Caki2 (cell line): ENCODE measurements at places on chromosomes 3 and 15. TPM values are rescaled to one million over a fixed set of nuclear protein-coding genes. Genes with fewer than 3 reads are reported as not detected.

The MESP2 gene
- 0.43 and 1.4 TPM in 2 replicates for total RNA-seq

The FMN1 gene
- 1.4 and 23.8 TPM in 2 replicates for total RNA-seq

The RBPMS2 gene
- total RNA-seq = not detected in 2 replicates

The ATP8B4 gene
- total RNA-seq = not detected in 2 replicates

The ZMYND10 gene
- 3.3 and 10.8 TPM in 2 replicates for total RNA-seq

- DNase-seq = no peak
Observed at GRCh38 chr15:64461721-64462162, 1.4 kb downstream of the ZNF609 start.

- no peak for DNase-seq
Observed at GRCh38 chr3:48756640-48757039, 39.6 kb upstream of the IP6K2 start.

DNA sequence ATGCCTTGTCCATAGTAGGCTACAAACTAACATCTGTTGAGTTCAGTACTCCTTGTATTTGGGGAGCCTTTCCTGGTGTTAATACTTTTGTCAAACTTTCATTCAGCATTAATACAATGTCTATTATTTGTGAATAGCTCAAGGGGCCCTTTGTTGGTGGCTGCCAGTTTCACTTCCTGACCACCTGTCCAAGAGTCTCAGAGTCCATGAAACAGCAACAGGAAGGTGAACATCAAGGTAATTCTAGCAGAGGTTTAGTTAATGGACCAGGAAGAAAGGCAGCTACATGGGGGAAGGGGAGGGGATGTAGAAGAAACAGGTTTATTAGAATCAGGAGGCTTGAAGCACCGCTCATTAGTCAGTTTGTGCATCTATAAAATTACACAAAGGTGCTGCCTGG, 386.9 kb downstream of the PDCD6IP start:
- no peak for DNase-seq

GRCh38 chr15:55736756-55737155, 6.2 kb downstream of the PRTG start:
- no peak for DNase-seq

DNA sequence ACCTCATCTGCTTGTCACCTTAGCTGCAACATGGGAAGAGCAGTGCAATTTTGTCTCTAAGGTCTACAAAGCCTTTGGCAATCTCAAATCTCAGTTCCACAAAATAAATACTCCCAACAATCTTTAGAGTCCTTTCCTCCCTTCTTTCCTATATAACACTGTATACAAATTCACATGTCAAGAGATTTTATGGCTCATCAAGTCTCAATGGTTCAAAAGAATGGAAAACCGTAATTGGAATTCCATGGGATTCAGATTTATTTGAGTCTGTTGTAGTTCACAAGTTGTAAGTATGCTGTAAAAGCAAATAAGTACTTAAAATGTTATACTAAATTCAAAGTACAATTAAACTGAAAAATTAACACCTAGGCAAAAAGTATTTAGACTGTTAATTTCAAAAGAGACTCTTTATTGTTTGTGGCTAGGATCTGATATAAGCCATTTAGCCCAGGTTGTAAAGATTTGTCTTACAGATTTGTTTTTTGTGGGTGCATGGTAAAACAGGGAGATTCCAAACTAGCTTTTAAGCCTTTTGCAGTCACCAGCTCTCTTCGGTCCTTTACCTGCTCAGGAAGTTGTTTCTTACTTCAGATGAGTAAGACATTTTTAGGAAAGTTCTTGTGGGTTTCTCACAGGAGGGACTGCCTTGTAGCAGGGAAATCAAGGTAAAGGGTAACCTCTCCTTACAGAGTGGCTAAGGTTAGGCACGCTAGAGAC, 50.1 kb downstream of the CMSS1 start:
- no peak for DNase-seq

- no peak for DNase-seq
Observed at GRCh38 chr15:73389539-73389938, 20.8 kb upstream of the HCN4 start.

- DNase-seq = no peak
Observed at GRCh38 chr3:195065142-195065863, 205.7 kb downstream of the XXYLT1 start.

- no peak for DNase-seq
Observed at GRCh38 chr3:178100908-178101307, 435.3 kb upstream of the KCNMB2 start.

- no peak for DNase-seq
Observed at GRCh38 chr3:181999314-181999713, 287.6 kb downstream of the SOX2 start.
